LHCN-M2 (cell line): ENCODE measurements at places on chromosomes 7 and 10.

DNA sequence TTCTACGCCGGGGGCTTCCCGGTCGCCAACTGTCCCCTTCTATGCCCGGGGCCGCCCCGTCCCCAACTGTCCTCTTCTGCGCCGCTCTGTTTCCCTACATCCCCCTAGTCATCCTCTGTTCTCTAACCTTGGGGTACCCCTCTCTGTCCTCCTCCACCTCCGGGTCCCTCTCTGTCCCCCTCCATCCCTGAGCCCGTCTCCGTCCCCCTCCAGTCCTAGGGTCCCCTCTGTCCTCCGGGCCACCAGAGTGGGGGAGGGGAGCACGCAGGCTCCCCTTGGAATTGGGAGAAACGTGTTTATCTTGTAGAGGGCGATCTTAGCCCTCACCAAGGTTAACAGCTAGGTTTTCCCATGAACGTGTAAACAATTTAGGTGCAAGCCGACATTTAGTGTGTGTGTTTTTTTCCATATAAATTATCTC lies 852 bp upstream of the KLF6 start:
- DNase-seq = peak; percentile 55

DNA sequence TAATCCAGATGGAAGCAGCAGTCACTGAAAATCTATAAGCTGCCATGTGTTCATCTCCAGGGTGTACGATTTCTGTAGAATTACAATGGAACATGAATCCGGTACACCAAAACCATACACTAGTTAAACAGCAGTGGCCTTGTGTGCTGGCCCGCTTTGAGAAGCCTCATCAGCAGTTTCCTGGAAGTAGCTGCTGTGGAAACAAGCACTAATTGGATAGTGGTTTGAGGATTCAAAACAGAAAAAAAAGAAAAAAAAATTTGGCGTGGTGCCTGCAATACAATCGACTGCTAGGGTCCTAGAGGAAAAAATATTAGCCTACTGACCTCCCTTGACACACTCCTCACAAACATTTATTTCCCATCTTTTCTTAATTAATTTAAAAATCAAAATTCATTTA lies 545.9 kb downstream of the SORCS1 start:
- no peak for DNase-seq

DNA sequence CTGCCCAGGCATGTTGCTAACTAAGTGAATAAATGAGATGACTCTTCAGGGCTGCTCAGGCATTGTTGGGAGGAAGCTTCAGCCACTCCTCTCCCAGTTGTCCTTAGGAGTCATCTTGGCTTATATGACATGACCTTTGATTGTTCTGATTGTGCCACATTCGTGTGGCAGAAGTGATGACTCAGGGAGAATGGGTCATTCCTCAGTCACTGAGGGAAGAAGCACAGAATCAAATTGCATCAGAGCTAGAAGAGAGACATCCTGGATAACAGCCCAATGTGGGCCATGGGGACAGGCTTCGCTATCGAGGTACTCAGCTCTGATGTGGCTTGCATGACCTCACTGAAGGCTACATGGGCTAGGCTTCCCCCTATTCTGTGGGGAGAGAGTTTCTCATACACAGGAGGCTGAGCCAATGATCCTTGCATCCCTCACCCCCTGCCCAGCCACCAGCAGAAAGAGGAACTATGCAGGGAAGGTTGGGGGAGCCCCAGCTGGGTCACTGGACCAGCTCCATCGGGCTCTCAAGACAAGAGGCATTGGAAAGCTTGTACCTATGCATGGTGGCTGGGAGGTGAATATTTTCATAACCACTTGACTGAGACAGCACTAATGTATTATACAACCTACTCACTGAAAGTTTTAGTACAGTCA lies 6.0 kb upstream of the HMX3 start:
- peak; percentile 55 for DNase-seq

- DNase-seq = no peak
Observed at GRCh38 chr7:43880596-43880995, 11.3 kb upstream of the MRPS24 start.

GRCh38 chr7:2611922-2612321 lies 19.9 kb upstream of the TTYH3 start:
- no peak for DNase-seq

DNA sequence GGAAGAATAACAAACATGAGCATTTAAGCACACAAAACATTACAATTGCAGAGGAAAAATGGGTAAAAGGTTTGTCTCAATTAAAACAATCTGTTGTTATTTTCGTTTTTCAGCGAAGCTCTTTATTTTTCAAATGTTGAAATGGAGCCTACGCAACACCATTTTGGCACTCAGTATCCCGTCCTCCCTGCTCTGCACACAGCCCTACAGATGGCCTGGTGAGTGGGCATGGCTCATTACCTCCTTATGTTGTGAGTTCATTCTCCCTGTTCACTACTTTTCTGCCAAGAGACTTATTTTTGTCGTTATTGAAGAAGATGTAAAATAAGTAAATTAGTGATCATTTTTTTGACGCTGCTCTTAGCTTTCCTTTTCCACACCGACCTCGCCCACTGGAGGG lies 167.8 kb upstream of the CXCL12 start:
- no peak for DNase-seq

GRCh38 chr10:110107887-110108286 lies 99.5 kb upstream of the MXI1 start:
- no peak for DNase-seq

GRCh38 chr10:69437321-69438259 lies 13.7 kb upstream of the TSPAN15 start:
- no peak for DNase-seq

- DNase-seq = no peak
Observed at GRCh38 chr10:75611993-75612372, 180.6 kb downstream of the LRMDA start.

GRCh38 chr10:65032867-65033769 lies 1511.9 kb downstream of the REEP3 start:
- DNase-seq = no peak

DNA sequence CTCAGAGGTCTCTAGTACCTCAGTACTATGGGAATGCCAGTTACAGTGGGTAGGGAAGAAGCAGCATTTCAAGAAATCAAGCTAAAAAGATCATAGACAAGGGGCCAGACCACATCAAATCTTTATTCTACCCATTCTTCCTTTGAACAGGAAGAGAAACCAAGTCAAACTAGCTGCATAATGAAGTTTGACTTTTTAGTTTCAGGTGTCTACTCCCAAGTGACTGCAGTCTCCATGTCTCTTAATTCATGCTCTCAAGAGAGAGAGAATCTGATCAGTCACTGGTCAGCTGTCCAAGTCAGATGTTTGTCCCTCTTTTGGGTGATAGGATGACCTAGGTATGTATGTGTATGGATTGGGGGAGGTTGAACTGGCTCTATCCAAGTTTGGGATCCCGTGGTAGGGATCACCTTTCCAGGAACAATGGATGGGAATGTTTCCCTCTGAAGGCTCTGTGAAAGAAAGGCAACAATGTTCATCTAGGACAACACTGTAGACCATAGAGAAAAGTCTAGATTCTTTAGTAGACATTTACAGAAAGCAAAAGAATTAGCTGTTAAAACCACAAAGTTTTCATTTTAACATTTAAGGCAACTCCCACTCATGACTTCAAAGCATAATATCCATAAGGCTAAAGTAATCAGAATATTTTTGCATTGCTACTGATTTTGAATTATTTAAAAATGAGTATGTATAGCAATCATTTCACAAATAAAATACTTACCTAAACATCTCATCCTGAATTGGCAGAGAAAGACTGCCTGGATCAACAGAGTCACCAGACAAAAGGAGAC lies 30.1 kb upstream of the PRTFDC1 start:
- DNase-seq = no peak

DNA sequence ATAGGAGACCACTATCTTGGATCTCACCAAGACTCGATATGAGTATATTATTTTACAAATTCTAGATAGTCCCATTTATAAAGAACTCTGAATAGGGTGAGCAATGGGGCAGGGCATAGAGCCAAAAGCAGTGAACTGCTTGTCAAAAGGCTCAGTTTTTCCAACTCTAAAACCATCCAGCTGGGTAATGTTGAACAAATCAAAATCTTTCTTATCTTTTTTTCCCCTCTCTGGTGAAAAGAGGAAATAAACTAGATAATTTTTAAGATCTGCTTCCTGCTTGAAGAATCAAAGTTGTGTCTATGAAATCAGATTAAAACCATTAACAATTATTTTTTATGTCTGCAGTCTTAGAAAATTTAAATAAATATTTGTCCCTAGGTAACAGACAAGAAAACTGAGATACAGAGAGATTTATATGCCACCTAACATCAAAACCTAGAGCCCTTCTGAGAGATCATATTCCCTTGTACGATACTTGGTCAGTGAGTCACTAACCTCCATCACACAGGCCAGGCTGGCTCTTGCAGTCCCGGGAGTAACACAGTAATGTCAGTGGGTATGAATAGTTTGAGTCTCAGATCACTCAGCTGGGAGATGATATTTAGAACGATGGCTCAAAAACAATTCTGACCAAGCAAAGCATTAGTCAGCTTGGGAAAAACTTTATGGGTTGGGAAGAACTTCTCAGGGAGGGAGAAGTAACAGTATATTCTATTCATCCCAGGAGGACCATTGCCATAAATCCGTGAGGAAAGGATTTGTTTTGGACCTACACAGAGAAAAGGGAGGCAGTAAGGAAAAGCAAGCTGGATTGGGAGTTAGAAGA lies 178.8 kb downstream of the REEP3 start:
- DNase-seq = peak; percentile 99

- DNase-seq = peak; percentile 22
Observed at GRCh38 chr7:20744954-20745446, 41.7 kb downstream of the SP8 start.

GRCh38 chr7:142033154-142033553 lies 37.5 kb downstream of the MGAM start:
- DNase-seq = no peak

DNA sequence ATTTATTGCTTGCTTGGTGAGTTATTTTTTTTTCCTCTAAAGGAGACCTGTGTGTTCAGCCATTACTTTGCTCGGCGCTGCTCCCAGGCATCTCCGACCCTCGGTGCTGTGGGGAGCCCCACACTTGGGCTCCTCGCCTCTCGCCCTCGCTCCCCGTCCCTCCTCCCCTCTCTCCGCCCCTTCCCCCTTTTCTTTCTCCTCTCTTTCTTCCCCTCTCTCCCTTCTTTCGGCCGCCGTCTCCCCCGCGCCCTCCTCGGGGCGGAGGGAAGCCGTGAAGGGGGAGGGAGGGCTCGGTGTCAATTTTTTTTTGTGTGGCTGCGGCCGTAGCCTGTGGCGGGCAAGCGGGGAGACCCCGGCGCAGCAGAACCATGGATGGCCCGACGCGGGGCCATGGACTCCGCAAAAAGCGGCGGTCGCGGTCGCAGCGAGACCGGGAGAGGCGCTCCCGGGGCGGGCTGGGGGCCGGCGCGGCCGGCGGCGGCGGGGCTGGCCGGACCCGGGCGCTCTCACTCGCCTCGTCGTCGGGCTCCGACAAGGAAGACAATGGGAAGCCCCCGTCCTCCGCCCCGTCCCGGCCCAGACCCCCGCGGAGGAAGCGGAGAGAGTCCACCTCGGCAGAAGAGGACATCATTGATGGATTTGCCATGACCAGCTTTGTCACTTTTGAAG lies 1.1 kb downstream of the AUTS2 start:
- no peak for DNase-seq

DNA sequence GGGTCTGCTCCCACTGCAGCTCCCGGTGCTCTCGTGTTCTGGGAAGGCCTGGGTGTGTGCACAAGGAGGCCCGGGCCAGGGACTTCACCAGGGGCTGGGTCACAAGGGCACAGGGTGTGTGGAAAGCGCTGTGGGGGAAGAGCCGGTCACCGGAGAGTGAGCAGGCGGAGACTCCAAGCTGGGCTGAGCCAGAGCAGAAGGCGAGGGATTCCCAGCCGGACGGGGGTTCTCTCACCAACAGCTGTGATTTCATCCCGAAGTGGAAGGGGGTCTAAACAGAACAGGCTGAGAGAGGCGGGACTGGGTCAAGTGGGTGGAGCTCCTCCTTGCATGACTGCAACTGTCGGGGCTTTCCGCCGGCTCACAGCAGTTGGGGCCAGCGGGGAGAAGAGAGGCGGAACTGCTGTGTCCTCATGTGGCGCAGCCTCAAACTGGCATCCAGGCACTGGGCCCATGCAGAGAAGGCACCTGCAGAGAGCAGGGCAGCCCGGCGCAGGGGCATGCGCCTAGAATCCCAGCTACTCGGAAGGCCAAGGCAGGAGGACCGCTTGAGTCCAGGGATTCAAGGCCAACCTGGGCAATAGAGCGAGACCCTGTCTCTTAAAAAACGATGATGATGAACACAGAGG lies 7.6 kb upstream of the ORAI2 start:
- no peak for DNase-seq

- peak; percentile 45 for DNase-seq
Observed at GRCh38 chr7:20280475-20281351, 50.0 kb upstream of the ITGB8 start.

DNA sequence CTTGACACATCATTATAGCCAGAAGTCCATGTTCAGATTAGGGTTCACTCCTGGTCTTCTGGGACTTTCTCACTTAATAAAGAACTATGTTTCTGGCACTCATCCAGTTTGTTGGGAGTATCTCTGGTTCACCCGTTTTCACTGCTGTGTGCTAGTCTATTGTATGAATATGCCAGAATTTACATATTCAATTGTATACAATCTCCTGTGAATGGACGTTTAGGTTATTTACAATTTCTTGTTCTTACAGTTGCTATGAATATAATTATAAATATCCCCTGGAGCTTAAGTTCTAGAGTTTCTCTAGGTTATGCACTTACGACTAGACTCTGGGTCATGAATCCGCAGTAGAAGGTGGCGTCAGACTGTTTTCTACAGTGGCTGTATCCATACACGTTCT lies 20.0 kb upstream of the RBM33 start:
- no peak for DNase-seq

GRCh38 chr10:71743089-71743838 lies 23.7 kb upstream of the C10orf105 start:
- no peak for DNase-seq

DNA sequence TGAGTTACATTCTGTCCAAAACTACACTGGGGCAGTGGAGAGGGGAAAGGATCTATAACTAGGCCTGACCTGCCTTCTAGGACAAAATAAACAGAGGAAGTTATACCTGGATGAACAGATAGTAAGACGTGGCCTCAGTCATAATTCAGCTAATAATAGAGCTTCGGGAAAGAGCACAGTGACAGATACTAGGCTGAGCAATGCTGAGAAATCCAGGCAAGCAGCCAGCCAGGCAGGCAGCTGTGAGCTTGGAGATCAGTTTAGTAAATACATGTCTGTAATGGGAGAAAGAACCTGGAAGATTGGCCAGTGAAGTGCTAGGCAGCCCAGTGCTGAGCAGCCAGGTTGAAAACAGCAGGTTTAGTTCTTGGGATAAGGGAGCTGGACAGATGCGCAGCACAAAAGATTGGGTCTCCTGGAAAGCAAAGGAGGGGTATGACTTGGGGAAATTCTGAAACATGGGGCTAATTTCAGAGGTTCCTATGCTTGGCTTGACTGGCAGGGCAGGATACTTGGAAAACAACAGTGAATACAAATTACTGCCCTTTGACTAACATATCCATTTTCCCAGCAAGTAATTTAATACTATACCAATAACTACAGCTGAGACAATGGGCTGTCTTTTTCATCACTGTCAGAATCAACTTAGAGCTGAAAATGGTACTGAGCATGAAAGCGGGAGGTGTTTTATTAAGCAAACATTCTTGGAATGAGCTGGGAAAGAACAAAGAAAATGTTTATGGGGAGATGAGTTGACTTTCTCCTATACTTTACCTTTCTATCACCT lies 140.8 kb downstream of the DGKB start:
- peak; percentile 88 for DNase-seq

- DNase-seq = peak; percentile 94
Observed at GRCh38 chr7:5694912-5695726, 86.3 kb downstream of the RNF216 start.

GRCh38 chr7:132709971-132710567 lies 133.8 kb upstream of the PLXNA4 start:
- DNase-seq = peak; percentile 34
